ENCODE measurements at places on chromosomes 1 and 21.
A peak's percentile ranks its signal among the peaks of the same experiment; 100 is the strongest.

- no peak for DNase-seq
Observed at GRCh38 chr1:224582041-224582440, 34.1 kb upstream of the CNIH3 start.

DNA sequence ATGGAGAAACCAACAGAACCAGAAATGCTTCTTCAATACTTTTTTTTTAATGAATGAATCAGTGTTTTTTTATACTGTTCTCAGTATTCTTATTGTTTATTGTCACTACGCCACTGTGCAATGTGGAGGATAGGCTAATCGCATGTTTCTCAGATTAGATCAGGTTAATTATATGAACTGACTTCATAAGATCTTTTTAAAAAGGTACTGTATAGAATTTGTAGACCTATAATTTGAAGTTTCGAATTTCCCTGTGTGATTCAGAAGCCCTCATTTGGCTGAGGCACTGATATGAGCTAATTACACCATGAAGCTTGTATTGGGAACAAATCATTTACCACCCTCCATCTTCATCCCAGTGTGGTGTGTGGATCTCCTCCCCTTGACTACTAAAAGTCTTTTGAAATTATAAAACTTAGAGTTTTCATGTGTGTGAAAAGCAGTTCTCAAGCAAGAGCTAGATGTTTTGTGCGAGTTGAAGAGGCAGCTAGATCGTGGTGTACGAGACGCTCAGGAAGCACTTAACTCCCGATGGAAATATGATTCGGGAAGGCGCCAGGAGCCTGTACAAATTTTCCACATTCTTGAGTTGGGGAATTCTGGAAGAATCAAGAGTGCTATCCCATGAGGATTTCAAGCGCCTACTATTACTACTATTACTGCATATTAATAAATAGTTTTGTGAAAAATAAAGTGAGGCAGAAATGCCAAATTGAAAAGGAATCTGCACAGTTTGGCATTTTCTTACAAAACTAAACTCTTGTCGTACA, 52.1 kb upstream of the KCNE2 start:
- no peak for DNase-seq

DNA sequence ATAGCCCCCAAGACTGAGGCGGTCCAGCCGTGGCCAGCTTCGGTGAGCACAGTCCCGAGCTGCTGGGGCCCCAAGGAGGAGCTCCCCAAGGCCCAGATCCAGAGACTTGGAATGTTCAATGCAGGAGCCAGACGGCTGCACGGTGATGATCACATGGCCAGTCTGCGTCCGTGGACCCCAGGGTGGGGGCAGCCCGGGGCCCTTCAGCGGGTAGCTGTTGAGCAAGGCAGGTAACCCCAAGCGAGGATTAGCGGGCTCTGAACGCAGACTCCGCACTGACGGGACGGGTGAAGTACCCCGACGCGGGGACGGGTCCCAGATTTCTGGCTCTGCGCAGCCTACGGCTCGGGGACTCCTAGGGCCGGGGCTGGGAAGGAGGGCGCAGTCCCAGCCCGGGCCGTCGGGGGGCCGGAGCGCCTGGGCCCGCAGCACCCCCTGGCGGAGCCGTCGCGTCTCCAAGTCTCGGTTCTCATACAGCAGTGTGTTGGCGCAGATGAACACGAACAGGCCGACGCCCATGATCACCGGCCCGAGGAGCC, 2.7 kb downstream of the TMEM200B start:
- peak; percentile 91 for DNase-seq

GRCh38 chr21:44492567-44493385, 37.5 kb downstream of the LRRC3 start:
- DNase-seq, result no peak

DNA sequence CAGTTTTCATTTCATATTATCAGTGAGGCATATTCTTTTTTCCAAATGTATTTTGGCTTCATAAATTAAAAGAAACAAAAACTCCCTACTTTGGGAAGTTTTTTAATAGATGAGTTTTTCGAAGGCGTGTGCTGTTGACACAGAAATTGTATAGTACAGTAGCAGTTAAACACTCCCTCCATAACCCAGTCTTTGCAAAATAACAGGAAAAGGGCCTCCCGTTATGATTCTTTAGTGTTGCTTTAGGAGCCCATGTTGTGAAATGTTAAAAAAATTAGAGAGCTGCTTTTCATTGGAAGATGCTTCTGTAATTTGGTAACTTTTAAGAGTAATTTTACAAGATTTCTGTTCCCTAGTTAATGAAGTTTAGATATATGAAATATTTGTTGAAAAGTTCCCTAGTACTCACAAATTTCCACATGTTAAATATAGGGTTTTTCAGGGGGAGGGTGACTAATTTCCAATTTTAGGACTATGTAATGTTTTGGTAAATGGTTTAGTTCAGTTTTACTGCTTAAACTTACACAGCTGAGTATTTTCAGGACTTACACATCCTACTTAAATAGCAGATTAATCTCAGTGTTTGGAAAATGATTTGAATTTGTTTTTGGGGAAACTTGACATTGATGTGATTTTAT, 2.0 kb downstream of the CAMSAP2 start:
- DNase-seq, result no peak

DNA sequence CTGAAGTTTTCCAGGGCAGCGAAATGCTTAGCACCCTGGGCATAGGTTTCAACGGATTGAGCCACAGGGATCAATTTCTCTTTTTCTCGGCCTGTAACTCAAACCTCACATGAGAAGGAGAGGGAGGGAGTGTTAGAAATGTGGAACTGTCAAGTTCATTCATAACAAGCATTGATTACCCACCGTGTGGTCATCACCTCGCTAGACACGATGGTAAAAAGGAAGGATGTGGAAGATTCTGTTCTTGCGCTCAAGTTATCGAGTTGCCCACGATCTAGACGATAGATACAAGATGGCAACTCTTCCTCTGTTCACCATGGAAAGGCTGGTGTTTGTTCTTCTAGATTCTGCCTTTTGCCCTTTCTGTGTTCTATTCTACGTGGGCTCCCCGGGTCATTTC, 4.0 kb upstream of the RCAN3 start:
- no peak for DNase-seq

- DNase-seq, result no peak
Observed at GRCh38 chr1:64597113-64597512, 127.2 kb downstream of the CACHD1 start.

DNA sequence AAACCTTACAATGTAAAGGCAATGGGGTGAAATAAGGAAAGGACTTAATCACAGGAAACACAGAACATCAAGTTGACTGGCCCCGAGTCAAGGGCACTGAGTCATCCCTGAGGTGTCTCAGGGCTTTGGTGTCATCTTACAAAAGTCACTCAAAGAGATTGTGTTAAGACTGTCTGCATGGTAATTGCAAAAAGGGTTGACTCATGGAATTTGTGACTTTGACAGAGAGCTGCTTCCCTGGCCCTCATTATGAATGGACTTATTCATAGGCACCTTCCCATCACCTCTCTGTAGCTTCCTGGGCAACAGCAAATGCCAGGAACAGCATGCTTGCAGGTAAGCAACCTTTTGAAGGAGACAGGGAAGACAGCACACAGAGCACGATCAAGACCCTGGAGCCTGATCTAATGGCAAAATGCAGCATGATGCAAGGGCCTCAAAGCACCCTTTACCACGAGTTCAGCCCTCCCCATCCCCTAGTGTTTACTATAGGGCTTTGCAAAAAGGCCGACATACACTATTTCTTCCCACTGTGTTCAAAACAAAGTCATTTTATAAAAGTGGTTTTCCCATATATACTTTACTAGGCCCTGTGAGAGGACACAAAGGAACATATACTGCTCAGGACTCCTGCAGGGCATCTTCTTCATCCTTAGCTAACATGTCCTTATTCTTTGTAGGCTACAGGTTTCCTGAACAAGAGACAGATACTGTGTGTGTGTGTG, 17.1 kb downstream of the ZP4 start:
- no peak for DNase-seq

- no peak for DNase-seq
Observed at GRCh38 chr1:40922969-40923368, 56.5 kb upstream of the CTPS1 start.

- no peak for DNase-seq
Observed at GRCh38 chr1:1039145-1039910, 19.4 kb downstream of the AGRN start.

DNA sequence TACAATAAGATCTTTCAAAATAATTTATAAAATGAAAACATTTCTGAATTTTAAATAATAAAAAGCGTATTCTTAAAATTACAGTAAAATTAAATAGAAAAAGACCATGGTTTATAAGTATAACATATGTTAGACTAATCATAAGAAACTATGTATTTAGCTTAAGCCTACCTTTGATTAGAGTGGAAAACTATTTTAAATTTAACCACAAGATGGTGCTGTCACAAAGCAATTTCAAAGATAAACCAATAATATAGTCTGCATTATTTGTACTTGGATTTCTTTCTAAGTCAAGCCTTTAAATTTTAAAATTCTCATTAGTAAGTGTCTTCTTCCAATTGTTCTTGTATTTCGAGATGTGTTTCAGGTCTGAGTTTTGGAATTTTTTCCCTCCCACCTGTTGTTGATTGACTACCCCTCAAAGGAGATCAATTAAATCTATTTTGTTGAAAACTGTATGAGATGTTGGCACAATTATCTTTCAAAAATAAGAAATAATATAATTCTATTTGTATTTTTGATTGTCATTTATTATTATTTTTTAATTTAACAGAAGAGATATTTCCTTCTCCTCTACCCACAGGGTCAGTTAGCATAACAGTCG, 459.8 kb downstream of the KCNT2 start:
- DNase-seq, result peak; percentile 12

GRCh38 chr1:44672254-44672955, 1.9 kb downstream of the TMEM53 start:
- no peak for DNase-seq

- no peak for DNase-seq
Observed at GRCh38 chr1:235919833-235920441, 53.2 kb upstream of the LYST start.

DNA sequence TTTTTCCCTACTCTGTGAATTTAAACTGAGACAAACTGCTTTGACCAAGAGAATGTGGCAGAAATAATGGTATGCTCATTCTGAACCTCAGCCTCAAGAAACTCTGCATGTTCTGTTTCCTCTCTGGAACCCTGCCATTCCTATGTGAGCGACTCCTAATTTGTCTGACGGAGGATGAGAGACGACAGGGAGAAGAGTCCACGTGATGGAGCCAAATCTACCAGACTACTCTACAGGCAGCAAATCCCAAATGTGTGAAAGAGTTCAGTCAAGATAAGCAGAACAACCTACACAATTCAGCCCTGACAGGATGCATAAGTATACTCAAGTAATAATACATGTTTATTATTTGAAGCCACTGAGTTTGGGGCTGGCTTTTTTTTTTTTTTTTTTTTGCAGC, 153.5 kb downstream of the DPYD start:
- no peak for DNase-seq

- no peak for DNase-seq
Observed at GRCh38 chr1:39892601-39893595, 8.8 kb downstream of the MYCL start.

DNA sequence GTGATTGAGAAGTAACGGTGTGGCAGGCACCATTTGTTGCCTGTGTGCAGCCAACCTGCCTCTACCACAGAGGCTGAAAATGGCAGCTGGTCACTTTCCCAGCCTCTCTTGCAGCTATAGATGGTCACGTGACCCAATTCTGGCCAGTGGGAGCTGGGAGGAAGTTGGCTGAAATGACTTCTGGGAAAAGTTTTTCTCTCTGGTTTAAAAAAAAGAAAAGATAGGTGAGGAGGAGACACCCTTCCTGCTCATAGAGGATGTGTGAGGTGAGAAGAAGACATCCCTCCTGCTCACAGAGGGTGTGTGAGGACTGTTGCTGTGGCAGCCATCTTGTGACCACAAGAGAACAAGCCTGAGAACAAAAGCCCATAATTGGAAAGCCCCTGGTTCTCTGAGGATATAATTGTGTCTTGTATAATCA, 122.8 kb downstream of the SYF2 start:
- no peak for DNase-seq

- DNase-seq, result no peak
Observed at GRCh38 chr1:31855038-31855845, 39.4 kb upstream of the SPOCD1 start.

DNA sequence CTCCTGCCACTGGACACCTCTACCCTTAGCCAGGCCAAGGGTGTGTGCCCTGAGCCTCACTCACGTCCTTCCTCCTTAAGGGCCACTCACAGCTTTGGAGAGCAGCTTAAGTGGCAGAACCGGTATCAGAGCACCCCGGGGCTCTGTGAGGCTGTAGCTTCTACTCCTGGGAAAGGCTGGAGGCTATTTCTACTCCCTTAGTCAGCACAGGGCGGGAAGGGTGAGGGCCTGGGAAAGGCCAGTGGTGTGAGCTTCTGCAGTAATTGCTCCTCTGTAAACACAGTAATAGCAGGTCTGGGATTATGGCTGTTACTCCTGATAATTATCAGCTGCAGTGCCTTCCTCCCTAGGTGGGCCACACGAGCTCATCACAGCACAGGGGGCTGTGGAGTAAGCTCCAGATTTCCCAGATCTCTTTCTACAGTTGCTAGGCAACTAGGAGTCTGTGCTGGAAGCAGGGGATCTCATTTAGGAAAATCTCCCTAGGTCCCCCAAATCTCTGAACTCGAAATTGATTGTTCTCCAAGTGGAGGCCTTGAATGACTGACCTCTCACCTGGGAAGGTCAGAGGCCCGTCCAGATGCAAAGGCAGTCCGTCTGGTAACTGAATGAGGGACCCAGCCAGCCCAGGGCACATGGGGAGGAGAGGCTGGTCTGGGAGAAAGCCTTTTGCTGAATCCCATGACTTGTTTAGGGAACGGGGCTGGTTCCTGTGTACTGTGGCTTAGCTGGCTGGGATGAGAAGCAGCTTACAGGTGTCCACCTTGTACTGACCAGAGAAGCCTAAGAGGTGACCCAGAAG, 29.3 kb downstream of the IER5 start:
- DNase-seq, result peak; percentile 48

GRCh38 chr1:110559157-110559556, 40.2 kb upstream of the KCNA10 start:
- DNase-seq, result no peak

DNA sequence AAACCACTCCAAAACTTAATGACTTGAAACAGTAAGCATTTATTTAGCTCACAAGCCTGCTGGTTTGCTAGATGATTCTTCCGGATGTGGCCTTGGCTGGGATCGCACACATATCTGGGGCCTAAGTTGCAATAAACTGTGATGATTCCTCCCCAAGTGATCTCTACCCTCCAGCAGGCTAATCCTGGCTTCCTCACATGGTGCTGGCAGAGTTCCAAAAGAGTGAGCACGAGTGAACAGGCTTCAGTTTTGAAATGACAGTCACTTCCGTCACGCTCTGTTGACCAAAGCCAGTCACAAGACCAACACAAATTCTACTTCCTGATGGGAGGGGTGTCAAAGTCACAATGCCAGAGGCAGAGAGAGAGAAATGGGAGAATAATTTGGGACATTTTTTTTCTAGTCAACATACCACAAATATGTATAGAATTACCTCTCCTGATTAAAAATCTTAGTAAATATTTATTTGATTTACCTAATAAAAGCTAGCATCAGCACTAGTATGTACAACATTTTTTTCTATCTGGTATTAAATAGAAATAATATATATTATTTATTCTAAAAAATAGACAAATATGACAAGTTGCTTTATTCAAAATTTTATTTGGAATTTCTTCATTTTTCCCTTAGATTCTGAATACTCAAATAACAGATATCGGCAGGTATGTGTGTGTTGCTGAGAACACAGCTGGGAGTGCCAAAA, 292.7 kb downstream of the TPR start:
- peak; percentile 2 for DNase-seq

GRCh38 chr1:224804220-224804619, 125.3 kb upstream of the DNAH14 start:
- DNase-seq, result no peak

- no peak for DNase-seq
Observed at GRCh38 chr1:174877208-174877673, 122.5 kb upstream of the CACYBP start.

- DNase-seq, result no peak
Observed at GRCh38 chr1:57350610-57351009, 73.2 kb downstream of the DAB1 start.

- no peak for DNase-seq
Observed at GRCh38 chr1:96934282-96934681, 212.7 kb downstream of the PTBP2 start.
